ENCODE measurements at places on chromosomes 5 and 9.

DNA sequence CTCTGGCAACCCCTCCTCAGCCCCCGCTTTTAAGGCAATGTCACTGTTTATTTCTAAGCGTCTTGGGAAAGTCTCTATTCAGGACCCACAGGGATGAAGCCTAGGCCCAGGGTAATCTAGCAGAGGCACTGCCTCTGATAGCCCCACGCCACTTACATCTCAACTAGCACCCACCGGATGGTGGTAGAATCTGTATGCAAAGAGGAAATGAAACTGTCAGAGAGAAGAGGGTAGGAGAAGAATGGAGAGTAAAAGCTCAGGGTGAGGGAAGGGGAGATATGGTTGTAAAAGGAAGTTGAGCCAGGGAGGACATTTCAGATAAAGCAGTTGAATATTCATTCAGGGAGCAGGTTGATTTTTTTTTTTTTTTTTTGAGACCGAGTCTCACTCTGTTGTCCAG is 3.0 kb downstream of the FRRS1L start:
- no peak for DNase-seq

DNA sequence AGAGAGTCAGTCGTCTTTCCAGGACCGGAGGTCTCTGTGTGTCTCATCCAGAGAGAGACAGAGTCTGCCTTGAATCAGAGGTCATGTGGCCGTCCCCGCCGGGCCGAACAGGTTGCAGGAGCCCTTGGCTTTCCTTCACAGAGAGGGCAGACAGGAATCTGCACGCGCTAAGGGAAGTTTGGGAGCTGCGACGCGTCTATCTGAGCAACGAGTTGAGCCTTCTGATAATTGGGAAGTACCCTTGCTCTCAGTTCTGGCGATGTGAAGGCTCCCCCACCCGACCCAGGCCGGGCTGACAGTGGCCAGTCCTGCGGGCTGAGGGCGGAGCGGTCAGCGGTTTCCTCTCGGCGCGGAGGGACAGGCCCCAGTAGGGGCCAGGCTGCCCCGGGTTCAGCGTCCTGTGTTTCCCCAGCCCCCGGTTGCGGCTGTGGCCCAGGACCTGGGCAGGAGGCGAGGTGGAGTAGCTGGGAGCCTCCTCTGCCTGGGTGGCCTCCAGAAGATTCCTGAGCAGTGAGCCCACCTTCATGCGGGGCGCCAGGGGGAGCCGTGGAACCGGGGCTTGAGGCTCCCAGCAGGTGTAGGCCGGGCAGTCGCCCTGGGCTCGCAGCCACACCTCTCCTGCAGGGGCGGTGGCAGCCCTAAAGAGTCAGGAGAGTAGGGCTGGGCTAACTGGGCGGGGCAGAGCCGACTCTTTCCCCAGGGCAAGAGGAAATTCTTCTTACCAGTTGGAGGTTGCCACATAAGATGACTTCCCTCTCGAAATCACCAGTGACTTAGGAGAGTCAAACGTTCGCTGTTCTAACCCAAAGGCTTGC is 13.9 kb downstream of the NR2F1 start:
- DNase-seq, result no peak

DNA sequence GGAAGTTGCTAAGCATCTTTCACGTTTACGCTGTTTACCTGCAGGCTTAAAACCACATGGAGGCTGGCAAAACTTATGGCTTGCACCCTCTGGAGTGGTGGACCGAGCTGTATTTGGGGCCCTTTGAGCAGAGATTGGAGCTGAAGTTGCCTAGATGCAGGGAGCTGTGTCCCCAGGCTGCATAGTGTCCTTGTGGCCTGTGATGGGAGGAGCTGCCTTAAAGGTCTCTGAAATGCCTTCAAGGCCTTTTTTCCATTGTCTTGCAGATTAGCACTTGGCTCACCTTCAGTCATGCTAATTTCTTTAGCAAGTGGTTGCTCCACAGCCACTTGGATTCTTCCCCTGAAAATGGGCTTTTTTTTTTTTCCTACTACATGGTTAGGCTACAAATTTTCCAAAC is 81.5 kb upstream of the CHD1 start:
- DNase-seq, result no peak

DNA sequence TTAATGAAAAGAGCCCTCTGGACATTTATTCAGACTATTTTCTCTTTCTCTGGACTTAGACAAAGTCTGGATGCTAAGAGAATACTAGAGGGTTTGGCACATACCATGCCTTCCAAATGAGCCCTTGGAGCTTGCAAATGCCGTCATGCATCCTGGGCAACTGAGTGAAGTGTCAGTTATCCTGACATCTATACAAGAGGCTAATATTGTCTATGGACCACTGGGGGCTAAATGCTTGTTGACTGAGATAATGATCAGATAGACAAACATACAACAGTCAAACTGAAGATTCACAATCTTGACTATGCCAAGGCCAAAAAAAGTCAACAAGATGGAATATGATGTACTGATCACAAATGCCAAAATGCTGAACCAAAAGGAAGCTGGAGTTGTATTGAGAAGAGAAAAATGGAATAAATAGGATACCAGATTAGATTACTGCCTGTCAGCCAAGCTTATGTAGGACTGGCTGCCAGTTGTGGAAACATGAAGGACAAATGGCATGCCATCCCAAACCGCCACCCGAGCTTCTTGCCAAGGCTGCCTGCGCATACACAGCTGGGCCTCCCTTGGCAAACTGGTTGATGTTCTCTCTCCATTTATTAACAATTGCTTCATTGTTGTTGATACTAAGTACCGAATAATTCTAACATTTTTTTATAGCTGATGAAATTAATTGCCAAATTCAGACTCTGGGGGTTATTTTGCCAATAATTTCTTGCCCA is 240.1 kb upstream of the GRAMD2B start:
- no peak for DNase-seq

DNA sequence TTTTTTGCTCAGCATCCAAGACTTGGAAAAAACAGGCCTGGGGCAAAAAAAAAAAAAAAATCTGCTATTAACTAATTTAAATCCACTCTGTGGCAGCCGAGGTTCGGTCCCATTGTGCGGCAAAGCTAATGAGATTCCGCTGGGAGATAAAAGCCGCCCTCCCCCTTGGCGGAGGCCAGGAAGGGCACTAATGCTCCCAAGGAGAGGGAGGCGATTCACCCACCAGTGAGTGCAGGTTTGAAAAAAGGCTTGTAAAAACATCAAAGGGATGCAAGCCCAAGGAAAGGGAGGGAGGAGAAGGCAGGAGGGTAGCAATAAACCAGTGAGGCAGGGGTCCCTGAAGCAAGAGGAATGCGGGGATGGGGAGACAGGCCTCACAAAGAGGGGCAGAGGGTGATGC is 129.5 kb upstream of the RAPGEF1 start:
- DNase-seq, result no peak

- no peak for DNase-seq
Observed at GRCh38 chr5:66542711-66543110, 53.5 kb upstream of the MAST4 start.

DNA sequence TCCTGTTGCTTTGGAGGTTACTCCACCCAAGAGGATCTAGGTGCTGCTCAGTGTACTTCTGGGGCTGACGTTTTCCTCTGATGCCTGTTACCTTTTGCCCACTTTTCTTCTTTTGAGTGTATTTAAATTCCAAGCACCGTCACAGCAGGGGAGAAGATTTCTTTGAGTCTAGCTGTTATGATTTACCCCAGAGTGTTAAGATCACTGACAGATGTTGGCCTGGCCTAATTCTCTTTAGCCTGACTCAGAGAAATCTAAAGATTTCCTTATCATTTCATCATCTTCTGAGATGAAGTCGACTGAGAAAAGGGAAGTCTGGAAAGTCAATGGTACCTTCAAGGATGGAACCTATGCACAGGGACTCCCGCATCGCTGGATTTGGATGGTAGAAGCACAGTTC is 191.5 kb downstream of the FBXL7 start:
- no peak for DNase-seq

- DNase-seq, result no peak
Observed at GRCh38 chr9:98264516-98264915, 9.1 kb upstream of the TBC1D2 start.

DNA sequence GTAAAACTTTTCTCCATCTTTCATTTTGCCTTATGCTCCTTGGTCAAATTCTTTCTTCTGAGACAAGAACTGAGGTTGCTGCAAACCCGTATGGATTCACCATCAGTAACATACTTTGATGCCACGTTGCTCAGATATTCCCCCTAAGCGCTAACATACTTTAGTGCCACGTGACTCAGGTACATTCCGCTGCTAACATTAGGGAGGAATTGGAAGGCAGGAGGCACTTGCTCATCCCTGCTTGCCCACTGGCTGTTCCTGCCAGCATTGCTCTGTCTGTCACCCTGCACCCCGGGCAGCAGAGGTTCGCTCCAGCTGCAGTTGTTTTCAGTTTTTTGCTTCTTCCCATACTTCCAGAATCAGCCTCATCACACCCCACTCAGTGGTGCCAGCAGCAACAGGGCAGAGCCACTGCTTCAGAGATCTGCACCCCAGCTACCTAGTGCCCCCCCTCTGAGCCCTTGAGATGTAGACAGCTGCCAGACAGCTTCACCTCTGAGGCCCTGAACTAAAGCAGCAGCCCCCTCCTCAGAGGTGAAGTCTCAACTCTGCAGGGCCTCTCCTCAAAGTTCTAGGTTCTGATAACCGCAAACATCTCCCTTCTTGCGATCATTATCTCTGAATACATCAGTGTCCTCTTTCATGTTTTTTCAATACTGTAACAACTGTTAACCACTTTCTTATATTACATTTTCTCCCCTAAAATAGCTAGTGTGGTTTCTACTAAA is 228.0 kb upstream of the KIF2A start:
- no peak for DNase-seq
